ENCODE measurements at places on chromosomes 13 and 19.

DNA sequence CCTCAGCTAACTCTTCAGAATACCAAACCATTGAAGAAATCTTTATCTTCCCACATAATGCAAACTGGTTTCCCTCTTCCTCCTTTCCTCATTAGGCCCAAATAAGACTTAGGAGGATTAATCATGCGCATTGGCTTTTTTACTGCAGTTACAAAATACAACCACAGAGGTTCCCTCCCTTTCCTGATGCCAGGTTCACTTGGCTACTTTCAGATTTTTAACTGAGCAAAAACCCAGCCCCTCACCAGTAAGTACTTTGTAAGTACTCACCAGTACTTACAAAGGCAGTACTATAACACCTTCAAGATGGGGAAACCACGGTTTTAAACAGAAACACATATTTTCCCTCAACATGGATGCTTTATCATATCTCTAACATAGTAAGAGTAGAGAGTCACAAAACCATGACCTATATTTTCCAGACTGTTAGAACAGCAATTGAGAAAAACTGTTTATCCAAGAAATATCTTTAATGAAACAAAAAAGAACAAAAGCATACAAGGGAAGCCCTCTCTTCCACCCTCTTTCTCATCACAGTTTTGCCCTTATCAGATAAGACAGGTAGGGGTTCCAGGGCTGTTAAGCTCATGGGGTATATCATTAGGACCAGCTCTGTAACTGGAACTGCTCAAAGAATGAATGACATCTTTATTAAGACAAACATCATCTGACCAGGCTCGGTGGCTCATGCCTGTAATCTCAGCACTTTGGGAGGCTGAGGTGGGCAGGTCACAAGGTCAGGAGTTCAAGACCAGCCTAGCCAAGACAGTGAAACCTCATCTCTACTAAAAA is 12.7 kb downstream of the FOXO1 start:
- DNase-seq = no peak

DNA sequence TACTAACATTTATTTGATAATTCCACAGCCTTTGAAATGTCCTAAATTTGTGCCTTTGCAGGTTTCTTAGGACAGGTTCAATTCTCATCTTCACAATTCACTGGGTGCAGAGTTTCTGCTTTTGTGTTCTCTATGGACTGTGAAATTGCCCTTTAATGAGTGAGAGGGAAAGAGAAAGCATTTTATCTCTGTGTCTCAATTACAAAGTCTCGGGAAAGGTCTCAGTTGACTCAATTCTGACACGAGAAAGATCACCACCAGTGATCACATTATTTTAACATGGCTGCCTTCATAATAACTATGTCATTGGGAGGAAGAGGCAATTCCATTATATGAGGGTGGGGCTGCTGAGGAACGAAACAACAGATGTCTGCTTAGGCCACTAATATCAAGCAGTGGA is 26.2 kb upstream of the LRCH1 start:
- no peak for DNase-seq

GRCh38 chr19:29516821-29517395 is 8.9 kb upstream of the VSTM2B start:
- no peak for DNase-seq

DNA sequence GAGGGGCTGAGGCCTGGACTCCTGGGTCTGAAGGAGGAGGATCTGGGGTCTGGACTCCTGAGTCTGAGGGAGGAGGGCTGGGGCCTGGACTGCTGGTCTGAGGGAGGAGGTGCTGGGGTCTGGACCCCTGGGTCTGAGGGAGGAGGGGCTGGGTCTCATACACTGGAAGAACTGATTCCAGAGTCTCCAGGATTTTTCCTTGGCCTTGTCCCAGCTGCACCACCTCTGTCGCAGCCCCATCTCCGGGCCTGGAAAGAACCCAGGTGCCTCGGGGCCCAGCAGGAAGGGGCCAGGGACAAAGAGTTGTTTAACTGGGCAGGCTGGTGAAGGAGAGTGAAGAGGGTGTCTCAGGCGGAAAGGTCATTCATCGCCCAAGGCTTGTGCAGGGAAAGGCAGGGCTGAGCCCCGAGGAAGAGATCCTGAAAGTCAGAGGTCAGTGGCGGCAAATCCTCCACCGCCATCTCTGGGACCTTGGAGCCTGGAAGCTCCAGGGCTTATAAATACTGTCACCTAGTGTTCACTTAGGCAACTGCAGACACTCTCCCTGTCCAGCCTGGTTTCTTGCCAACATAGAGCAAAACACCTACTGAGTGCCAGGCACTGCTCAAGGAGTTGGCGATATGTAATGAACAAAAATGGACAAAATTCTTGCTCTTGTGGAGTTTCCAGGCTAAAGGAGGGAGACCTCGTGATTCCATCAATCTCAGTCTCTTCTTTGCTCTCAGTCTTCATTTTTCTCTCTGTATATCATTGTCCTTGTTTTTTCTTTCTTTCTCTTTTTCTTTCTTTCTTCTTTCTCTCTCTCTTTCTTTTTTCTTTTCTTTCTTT is 4.4 kb upstream of the KCNN4 start:
- peak; percentile 27 for DNase-seq

GRCh38 chr19:13681509-13681908 is 82.8 kb upstream of the MRI1 start:
- DNase-seq = no peak

GRCh38 chr19:36060430-36060829 is 5.7 kb downstream of the WDR62 start:
- no peak for DNase-seq

- no peak for DNase-seq
Observed at GRCh38 chr13:58850161-58850560, 1218.6 kb downstream of the PCDH17 start.

- DNase-seq = no peak
Observed at GRCh38 chr19:41774515-41774980, 19.2 kb downstream of the CEACAM6 start.

DNA sequence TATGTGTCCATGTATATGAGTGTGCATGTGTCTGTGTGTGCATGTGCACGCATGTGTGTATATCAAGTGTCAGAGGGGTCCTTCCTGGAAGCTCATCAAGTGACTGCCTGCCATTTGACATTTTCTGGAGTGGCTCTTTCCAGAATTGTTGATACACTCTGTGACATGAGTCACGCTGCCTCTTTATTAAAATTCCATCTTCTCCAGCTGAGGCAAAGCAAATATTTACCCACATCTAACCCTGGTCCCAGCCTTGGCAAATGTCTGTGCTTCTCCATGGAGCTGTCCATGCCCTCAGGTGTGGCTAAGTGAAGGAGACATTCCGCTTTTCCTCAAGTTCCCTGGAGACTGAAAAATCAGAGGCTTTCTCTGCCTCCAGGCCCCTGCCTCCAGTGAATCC is 88.2 kb upstream of the MBNL2 start:
- DNase-seq = peak; percentile 54

GRCh38 chr13:112453874-112454647 is 77.9 kb downstream of the SPACA7 start:
- no peak for DNase-seq

GRCh38 chr13:41833831-41834230 is 127.1 kb downstream of the VWA8 start:
- no peak for DNase-seq

GRCh38 chr13:66210677-66211076 is 1019.5 kb downstream of the PCDH9 start:
- no peak for DNase-seq

GRCh38 chr19:13538601-13539253 is 32.4 kb upstream of the CACNA1A start:
- no peak for DNase-seq

DNA sequence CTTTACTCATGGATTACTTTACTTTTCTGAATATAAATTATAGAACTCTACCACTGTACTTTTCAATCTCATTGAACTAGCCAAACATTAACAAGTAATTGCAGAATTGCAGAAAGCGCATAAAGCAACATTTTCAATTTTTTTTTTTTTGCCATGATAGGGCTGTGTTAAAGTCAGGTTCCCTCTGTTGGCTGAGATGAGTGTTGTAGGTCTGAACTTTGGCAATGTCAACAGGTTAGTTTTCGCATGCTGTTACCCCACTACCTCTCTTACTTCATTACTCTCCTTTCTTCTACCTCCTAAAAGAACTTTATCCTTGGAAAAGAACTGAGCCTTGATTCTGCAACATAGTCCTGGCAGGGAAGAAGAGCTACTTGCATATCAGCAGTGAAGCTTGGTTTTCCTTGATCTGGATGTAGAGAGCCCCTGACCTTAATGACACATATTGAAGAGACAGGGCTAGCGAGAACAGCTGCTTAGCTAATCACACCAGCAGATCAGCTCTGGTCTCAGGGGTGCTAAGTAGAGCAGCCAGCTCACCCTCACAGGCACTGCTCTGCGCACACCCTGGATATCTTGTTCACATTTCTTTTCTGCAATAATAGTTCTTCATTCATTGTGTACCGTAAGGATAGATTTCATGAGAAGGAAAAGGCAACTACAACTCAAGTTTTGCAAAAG is 119.5 kb downstream of the FLT1 start:
- DNase-seq = no peak

DNA sequence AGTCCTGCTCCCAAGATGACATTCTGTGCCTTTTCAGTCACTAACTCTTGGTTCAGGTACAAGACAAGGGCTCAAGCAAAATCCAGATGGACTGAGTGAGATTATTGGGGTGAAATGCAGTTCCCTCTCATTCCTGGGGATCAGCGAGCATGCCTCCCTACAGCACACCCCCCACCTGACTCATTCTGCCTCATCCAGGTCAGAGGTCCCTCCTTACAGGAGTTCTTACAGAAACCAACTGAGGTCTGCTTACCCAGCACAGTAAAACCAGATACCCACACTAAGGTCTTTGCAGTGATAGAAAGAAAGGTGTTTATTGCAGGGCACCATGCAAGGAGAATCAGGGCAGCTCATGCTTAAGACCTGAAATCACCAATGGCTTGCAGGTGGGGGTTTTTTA is 21.6 kb upstream of the MRI1 start:
- DNase-seq = no peak

DNA sequence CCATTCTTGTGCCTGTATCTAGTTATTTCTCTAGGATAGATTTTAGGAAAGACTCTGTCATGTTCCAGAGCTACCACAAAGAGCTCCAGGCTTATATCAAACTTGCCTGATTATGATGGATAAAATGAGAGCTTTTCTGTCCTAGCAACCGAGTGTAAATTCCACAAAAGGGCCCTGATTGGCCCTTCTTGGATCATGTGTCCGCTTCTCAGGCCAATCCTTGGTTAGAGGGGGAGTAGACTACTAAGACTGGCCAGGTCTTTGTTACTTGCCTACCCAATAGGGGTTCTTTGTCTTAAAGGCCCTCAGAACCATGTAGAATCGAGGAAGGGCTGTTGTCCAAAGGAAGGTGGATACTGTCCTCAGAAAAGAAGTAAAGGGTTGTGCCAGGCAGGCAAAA is 2.4 kb downstream of the DHX34 start:
- no peak for DNase-seq
